Thoracic aorta (tissue), 2 donors: ENCODE measurements at places on chromosomes 4 and X. TPM values are rescaled to one million over a fixed set of nuclear protein-coding genes. Genes with fewer than 3 reads are reported as not detected.

PPEF2 gene
- not detected for total RNA-seq

- no peak for DNase-seq
Measured at GRCh38 chr4:176792326-176793059, at the start of gene VEGFC. Gene VEGFC, minus strand, starts transcription at chr4:176792922. Its CDS starts 611 bp downstream, at chr4:176792311.

DNA sequence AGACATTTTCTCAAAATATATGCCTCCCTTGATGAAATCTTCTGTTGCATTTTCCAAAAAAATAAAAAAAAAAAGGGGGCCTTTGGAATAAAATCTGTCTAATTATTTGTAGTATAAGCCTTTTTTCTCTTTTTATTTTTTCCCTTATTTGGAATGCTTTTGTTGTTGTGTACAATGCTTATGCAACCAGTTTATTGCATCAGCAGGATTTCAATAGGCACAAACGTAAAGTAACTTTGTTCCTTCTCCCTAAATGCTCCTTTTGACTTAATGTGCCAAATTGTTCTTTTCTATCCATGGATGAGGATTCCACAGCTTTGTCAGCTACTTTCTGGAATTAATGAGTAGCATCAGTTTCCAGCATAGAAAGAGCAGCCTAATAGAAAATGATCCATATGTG, 59.6 kb upstream of the HPGD start:
- no peak for DNase-seq

IL3RA gene
- total RNA-seq = 7.3 TPM

- no peak for DNase-seq
Measured at GRCh38 chrX:94908648-94909047, 1234.6 kb downstream of the FAM133A start.
